Non-pigmented ciliary epithelial cell (primary cell): ENCODE measurements at places on chromosomes 6 and 20.

- no peak for DNase-seq
Measured at GRCh38 chr20:17043323-17043722, 183.5 kb upstream of the PCSK2 start.

DNA sequence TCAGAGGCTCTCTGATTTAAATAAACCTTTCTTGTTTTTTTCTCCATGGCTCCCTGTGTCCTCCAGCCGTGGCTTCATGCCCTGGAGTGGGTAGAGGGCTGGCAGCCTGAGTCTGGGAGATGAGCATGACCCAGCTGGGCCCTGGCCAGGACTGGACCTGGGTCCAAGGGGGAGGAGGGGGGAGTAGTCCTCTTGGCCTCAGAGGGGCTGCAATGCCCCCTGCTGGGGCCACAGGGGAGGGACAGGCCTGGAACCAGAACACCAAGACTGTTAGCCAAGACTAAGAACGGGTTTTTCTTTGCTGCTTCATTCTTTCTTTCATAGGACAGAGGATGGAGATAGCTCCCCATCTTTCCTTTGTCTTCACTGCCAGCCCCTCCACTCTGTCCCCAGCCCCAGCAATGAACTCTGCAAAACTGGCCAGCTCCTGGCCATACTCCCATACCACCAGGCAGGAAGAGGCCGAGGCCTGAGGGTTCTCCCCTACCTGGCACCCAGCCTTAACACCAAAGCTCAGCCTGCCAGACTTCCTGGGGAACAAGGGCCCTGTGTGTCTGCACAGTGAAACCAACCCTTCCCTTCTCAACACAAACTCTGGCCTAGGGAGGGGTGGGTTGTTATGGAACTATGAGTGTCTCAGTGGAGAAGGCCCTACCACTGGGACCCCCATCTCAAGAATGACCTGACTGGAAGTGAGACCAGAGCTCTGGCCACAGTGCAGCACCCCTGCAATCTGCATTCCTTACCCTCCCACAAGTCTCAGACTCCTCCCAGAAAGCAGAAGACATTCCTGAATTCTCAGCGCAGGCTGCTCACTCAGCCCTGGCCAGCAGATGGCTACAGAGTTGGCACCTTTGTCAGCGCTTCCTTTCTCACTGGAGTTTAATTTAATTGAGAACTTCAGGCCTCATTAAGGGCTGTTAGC, 11.0 kb downstream of the SLC29A1 start:
- DNase-seq: no peak

DNA sequence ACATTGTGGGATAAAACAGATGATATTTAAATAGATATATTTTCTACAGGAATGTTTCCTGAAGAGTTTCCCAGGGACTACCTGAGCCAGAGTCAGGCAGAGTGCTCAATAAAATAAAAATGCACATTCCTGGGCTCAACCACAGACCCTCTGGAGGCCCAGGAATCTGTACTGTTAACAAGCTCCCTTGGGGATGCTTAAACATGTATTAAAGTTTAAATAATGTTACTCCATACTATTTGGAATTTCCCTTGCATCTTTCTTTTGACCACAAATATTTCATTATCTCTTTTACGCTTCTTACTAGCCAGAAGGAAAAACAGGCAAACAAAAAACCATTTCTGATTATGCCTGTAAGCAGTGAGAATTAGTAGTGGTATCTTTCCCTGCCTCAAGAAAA, 42.3 kb downstream of the GPR63 start:
- no peak for DNase-seq

GRCh38 chr6:80640176-80640575, 533.7 kb downstream of the BCKDHB start:
- DNase-seq: no peak

DNA sequence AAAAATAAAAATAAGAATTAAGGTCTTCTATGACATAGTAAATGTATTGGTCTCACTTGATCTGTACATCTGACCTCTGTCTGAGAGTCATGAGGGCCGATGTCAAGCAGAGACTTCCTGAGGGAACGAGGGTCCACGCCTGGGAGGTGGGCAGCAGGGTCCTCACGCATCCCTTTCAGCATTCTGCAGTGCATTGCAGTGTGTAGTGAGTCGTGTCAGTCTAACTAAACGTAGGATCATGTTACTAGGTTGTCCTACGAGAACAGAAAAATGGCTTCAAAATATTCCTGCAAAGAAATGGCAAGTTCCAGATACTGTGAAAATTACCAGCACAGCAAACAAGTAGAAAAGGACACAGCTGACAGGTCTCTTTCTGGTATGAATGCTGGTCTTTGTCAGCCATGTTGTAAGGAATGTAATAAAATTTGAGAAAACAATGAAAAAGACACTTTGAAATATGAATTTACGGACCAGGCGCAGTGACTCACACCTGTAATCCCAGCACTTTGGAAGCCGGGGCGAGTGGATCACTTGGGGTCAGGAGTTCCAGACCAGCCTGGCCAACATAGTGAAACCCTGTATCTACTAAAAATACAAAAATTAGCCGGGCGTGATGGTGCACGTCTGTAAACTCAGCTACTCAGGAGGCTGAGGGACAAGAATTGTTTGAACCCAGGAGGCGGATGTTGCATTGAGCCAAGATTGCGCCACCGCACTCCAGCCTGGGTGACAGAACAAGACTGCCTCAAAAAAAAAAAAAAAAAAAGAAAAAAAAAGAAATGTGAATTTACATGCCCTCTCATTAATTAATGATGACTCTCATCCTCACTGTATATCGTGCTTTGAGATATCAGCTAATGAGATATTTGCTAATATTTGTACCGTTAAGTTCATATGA, 2.4 kb upstream of the AHCY start:
- no peak for DNase-seq

GRCh38 chr6:56933650-56934049, 21.3 kb upstream of the BEND6 start:
- DNase-seq: no peak

DNA sequence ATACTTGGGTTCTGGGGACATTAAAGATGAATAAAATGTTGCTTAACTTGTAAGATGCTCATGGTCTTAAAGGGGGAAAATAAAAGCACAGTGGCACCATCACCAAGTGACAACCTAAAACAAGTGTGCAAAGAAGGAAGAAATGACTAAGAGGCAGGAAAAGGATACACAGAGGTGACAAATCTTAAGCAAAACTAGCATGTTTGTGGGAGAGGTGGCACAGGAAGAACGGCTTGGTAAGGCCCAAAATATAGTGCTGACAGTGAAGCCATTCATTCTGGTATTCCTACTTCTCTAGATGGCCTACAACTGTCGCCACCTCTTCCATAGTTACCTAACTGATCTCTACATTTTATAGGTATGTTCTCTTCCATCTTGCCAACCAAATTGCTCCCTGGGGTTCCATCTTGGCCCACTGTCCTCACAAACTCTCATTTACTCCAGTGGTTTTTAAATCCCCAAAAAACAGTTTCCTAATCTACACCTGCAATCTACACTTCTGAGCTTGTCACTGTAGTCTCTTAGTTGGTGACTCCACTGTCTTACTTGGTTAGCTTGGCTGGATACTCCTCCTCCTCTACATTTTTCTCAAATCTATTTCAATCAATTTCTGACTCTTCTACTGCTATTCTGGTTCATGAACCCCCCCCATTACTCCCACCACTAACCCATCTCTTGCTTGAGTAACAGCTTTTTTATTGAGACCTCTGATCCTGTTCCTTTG, 33.5 kb downstream of the FAM8A1 start:
- DNase-seq: no peak
